ENCODE measurements at places on chromosomes 13 and 19.
A peak's percentile ranks its signal among the peaks of the same experiment; 100 is the strongest.

DNA sequence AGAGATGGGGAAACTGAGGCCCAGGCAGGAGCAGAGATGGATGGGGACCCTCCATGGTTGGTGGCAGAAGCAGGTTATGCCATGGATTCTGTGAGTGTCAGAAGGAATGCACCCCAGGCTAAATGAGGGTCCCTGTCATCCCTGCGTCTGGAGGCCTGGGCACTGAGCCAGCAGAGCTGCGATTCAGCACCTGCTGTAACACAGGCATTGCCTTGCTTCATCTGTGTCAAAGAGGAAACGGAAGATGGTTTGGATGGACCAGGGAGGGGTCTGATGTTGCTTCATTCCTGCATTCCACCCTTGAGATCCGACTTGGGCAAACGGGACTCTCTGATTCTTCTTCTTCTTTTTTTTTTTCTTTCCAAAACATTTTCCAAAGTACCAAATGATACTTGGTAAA, 1.2 kb downstream of the C5AR1 start:
- peak; percentile 82 for DNase-seq

DNA sequence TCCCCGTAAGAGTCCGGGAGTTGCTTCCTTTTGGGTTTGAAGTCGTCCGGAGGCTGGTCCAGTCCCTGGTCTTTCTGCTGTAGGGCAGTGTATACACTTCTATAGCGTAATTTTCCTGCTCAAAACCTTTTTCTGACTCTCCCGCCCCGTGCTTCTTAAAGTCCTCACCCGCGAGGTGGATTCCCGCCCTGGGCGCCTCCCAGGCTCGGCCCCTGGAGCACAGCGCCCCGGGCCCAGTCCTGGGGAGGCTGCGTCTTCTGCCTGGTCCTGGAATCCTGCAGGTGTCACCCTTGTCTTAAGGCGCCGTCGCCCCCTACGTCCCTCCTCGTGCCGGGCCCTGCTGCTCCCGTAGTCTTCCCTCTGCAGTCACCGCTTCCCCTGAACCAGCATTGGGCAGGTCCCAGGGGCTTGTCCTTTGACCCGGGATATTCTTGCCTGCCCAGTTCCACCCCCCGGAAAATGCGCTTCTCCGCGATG, 34.4 kb upstream of the ZNF808 start:
- DNase-seq = no peak

- no peak for DNase-seq
These were observed 794.7 kb downstream of the EFNB2 start for GRCh38 chr13:105740739-105741138.

DNA sequence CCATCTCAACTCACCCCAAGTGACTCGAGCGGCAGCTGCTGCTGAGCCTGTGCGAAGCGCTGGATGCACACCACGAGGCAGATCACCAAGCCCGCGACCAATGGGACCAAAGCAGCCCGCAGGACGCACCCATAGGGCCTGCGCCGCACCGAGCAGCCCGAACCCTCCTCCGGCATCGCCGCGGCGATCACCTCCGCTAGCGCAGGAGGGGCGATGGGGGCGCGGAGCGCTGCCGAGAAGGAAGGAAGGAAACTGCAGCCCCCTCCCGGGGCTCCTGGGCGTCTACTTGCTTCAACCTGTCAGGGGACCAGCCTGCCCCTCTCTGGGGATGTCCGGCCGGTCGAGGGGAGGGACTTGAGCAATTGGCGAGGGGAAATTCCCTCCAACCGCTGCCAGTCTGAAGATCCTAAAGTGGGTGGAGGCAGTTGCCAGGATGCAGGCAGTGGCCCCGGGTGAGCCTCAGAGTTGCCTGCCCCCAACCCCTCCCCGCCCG, at the start of gene CD70:
Gene CD70, minus strand, starts transcription at position 324 of the 493 bp plus-strand sequence. Its CDS starts 148 bp downstream, at position 176.
- DNase-seq = no peak

Measured in Right ventricle myocardium superior (tissue), 1 donor.